SK-N-DZ (cell line): ENCODE measurements at places on chromosomes 5 and 9.

GRCh38 chr5:103487218-103487617 lies 75.4 kb downstream of the NUDT12 start:
- DNase-seq = peak; percentile 83

DNA sequence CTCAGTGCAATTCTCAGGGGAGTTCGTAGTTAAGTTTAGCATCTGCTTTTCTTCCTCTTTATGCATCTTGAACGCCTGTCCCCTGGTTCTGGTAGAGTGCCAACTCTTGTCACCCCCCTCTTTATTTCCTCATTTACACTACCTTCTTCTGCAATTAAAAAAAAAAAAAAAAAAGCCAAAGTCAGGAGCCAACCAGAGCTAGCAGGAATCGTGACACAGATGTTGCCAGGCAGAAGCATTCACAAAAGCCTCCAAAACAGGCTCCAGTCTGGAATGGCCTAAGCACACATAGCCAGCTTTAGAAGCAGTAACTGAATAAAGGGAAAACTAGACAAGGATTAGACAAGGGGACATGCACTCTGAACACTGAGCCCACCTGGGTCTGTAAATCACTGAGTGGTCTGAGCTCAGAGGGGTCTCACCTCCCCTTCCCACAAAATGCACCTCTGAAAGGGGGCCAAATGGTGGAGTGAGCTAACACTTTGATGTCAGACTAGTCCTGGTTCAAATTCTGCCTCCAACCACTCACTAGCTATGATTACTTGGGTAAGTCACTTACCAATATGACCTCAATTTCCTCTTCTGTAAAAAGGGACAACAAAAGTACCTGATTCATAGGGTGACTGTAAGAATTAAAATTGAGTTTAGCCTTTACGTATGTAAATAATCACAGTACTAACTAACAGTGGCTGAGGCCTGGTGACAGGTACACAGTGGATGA lies 2.0 kb downstream of the CD74 start:
- peak; percentile 80 for DNase-seq

DNA sequence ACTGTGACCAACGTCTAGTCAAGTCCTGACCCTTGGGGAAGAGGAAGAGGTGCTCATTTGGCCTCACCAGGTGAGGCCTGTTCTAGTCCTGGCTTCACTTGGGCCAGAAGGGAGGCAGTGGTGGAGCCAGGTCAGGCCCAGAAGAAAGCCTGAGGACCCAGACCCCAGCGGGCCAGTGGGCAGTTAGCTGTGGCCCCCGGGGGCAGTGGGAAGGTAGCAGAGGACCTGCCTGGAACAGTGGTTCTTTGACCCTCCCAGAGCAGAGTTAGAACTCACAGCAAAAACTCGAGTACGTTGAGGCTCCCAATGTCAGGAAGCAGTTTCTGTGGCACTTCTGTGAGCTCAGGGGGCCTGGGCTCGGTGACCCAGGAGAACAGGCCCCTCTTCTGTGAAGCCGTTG lies 66.0 kb upstream of the GARNL3 start:
- no peak for DNase-seq

GRCh38 chr9:81637276-81637675 lies 52.1 kb downstream of the TLE1 start:
- DNase-seq = no peak

DNA sequence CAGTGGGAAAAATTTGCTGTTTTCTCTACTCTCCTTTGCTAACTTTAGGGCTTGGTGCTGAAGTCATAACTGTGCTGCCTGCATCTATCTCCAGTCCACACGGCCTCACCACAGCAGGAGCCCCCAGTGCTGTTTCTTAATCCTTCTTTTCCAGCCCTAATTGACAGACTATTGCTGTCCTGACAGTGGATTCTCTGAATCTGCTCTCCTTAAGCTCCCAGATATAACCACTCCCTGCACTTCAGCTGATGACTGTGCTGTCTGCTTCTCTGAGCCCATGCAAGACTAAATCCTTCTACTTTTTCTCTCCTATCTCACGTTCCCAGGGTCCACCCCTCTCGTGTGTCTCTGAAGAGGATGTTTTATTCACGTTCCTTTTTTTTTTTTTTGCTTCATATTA lies 19.7 kb upstream of the GRIA1 start:
- no peak for DNase-seq

DNA sequence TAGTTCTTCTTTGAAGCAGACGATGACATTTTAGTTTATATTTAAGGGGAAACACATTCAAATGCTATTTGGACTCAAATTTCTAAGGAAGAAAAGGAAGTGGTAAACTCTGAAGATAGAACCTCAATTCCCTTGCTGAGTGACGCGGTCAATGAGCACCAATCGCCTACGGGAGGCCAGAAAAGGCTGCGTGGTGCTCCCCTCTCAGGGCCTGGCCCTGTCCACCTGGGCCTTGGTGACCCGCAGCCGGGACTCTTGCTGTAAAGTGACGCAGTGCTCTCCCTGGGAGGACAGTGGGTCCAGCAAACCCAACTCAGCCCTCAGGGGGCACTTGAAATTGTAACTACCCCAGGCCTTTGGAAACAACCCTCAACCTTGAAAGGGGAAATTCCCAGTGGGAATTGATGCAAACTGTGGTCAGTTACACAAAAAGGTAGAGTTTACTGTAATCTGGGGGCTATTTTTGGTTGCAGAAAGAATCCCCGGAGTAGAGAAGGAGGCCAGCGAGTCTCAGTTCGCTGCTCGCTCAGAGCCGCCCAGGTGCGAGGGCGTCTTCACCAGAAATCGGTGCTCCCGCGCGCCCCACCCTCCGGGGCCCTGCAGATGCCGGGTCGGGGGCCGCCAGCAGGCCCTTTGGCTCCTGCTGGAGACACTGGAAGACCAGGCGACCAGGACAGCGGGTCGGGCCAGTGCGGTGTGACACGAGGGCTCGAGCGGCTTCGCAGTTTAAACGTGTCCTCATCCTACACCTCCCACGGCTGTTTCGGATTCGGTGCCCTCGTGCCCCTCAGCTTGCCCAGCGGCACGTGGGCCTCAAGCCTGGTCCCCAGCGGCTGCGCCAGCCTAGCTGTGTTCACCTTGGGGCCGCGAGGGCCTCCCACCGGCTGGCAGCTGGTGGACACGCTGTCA lies 1.4 kb upstream of the ANKRD33B start:
- no peak for DNase-seq

GRCh38 chr5:116520771-116521170 lies 53.9 kb downstream of the SEMA6A start:
- DNase-seq = no peak

DNA sequence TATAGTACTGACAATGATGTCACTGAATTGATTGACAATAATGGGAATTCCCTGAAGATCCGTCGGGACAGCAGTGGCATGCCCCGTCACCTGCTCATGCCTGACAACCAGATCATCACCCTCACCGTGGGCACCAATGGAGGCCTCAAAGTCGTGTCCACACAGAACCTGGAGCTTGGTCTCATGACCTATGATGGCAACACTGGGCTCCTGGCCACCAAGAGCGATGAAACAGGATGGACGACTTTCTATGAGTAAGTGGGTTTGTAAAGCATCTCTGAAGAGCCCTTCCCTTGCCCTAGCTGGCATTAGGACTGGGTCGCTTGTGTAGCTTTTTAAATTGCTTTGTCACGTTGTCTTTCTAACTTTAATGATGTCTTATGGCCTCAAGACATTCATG lies 72.7 kb upstream of the WWC1 start:
- no peak for DNase-seq

DNA sequence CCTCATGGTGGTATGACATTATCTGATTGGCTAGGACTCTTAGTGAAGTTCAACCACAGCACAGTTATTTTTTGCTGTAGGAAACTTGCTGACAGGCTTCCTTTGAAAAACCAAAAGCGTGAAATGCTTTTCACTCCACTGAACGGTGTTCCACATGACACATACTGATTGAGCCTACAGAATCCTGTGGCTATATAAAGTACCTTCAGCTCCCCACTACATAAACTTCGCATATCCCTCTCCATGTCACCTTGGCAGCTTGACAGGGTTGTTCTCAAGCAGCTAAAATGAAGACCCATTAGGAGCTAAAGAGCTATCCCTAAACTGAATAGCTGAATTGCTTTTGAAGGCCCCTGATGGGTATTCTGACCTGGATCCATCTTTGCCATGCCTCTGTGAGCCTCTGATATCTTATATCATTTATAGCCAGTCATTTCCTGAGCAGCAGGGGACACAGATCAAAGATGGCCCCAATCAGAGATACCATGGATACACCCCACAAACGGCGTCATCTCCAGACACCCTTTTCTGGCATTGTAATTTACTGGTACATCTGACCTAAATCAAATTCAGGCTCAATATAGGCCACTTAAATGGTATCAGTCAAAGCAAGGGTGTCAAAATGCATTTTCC lies 91.5 kb downstream of the APBA1 start:
- no peak for DNase-seq

- no peak for DNase-seq
These were observed 8.4 kb downstream of the SMARCA2 start for GRCh38 chr9:2023532-2023931.

DNA sequence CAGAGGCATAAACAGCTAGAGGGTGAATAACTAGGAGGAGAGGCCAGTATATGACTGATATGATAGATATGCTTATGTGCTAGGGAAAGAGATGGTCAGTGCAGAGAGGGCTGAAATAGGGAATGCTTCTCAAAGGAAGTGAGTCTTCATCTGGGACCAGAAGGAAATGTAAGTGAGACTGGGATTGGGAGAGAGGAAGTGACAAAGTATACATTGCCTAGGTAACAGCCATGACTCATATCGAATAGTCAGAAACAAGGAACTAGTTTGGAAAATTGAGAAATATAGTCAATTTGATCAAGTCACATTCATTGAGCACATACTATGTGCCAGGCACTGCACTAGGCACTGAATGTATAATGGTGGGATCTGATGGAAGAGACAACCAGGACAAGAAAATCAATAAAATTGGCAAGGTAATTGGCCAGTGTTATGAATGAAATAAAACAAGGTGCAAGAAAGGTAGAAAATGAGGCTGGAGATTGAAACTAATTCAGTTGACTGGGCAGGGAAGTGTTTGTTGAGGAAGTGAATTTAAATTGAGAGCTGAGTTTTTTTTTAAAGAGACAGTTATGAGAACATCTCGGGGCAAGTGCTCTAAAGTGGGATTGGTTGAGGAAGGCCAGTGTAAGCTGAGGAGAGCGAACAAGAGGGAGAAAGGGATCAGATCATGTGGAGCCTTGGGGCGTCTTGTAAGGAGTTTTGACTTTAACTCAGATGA lies 4.3 kb downstream of the ERAP2 start:
- DNase-seq = no peak

DNA sequence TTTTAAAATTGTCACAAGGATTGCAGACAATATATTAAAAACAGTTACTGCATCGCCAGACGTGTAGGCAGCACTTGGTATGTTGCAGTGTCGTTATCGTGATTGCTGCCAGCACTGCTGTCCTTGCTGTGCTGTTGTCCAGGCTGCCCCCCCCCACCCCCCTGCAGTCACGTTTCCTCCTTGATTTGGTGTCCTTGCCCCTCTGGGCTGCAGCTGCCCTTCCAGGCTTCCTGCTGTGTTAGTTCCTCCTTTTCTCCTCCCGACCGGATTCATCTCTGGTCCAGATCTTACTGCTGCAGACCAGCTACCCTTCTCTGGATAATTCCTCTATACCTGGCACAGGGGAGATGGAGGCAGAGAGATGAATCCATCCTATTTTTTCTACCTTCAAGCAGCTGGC lies 298.9 kb downstream of the TRIM32 start:
- no peak for DNase-seq

- DNase-seq = no peak
These were observed 353 bp upstream of the TMED9 start for GRCh38 chr5:177591690-177592009.
